ENCODE measurements at places on chromosomes 5 and 9. TPM values are rescaled to one million over a fixed set of nuclear protein-coding genes. Genes with fewer than 3 reads are reported as not detected.
A peak's percentile ranks its signal among the peaks of the same experiment; 100 is the strongest.

- DNase-seq, result no peak
Measured at GRCh38 chr5:55920784-55921183, 69.6 kb downstream of the IL31RA start.

GRCh38 chr5:9033524-9033923, 512.4 kb downstream of the SEMA5A start:
- no peak for DNase-seq

DNA sequence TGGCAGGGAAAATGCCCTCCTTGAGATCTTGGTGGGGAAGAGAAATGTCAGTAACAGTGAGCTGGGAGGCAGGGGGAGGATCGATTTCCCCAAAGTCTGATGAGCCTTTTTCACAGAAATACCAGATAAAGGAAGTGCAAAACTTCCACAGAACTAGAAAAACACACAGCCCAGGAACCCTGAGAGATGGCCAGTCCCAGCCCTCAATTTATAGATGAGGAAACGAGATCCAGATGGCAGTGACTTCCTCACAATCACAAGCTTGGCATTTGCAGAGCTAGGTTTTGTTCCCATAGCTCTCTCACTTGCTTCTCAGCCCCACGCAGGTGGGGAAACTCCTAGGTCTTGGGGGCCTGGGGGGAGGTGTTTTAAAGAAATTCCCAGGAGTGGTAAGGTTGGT, 3.8 kb upstream of the GGTA1 start:
- DNase-seq, result no peak

The ZNF474 gene
- total RNA-seq, result not detected

DNA sequence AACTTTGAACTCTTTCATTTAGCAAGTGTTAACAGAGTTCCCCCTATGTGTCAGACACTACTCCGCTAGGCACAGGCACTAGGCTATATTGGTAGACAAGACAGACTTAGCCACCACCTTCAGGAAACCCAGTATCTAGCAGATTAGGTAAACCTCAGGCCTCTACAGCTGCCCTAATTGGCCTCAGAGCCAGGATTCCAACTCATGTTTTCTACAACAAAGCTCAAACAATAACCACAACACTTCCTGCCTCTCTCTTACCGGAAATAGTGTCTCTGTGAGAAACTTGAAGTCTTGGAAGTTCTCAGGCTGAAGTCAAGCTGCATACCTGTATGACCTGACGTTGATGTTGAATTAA, 116.6 kb upstream of the SLC44A1 start:
- peak; percentile 79 for DNase-seq

DNA sequence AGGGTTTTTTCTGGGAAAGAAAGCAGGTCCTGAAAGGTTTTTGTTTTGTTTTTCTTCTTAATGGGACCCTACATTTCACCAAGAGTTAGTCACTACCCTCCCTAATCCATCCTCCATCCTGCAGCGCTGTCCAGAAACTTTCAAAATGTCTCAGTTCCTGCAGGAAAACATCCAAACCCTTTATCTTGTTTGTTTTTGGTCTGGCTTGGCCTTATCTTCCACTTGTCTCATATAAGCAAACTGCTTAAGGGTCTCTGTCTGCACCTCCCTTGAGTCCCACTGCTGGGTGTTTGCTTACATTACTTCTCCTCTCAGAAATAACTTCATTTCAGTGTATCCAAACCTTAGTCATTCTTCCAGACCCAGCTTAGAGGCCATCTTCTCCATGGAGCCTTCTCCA, 11.0 kb upstream of the TRAF1 start:
- no peak for DNase-seq

GRCh38 chr5:173637340-173637739, 20.9 kb upstream of the BOD1 start:
- DNase-seq, result no peak

DNA sequence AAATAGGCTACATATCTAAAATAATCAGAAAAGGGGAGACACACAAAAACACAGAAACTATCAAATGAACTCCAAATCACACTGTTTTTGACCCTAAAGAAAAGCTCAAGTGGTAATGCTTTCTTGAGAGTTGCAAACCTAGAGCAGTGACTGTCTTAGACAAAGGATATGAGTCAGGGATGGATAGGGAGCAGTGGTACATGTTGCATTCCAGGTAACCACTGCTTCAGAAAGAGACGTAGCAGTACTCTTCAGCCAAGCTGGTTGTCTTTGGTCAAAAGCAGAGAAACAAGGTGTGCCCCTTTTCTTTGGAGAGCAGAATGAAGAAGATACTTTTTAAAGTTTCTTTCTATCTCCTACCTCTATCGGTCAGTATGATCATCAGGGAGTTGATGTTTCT, 1003.6 kb downstream of the CDH9 start:
- no peak for DNase-seq

- no peak for DNase-seq
Measured at GRCh38 chr9:133485531-133486260, 6.8 kb upstream of the SLC2A6 start.

The AK3 gene
- 15.2 TPM for total RNA-seq

- DNase-seq, result no peak
Measured at GRCh38 chr5:34653708-34654107, 2.4 kb upstream of the RAI14 start.

The LPCAT1 gene
- total RNA-seq, result 29.1 TPM

DNA sequence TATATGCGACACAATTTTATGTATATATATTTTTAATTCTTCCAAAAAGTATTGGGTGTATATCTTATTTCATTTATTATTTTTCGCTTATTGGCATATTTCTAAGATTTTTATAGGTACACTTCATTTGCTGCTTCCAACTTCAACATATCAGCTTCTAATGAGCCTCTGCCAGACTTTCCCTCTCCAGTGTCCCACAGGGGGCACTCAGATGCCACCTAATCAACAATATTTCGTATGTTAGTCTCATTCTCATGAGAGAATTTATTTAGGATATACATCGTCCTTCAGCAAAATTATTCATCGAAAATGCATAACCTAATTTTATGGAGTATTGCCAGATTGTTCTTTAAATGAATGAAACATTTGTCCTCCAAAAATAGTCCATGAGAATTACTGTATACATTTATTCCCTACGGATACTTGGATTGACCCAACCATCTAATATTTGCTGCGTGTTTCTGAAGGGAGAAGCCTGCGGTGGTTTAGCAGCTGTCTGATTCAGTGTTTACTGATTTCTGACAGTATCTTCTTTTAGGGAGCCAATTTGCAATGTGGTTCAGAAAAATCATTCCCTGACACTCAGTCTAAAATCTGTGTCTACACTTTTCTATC, 100.6 kb upstream of the SELENOP start:
- peak; percentile 74 for DNase-seq

The DIAPH1 gene
- total RNA-seq, result 166 TPM

GRCh38 chr5:18003312-18003711, 369.1 kb downstream of the TAF11L14 start:
- DNase-seq, result no peak

- DNase-seq, result no peak
Measured at GRCh38 chr9:136140966-136141365, 22.3 kb upstream of the TMEM250 start.

- DNase-seq, result no peak
Measured at GRCh38 chr5:165309446-165309845, 1804.0 kb downstream of the MAT2B start.

- no peak for DNase-seq
Measured at GRCh38 chr5:97623441-97623840, 440.4 kb upstream of the RIOK2 start.

DNA sequence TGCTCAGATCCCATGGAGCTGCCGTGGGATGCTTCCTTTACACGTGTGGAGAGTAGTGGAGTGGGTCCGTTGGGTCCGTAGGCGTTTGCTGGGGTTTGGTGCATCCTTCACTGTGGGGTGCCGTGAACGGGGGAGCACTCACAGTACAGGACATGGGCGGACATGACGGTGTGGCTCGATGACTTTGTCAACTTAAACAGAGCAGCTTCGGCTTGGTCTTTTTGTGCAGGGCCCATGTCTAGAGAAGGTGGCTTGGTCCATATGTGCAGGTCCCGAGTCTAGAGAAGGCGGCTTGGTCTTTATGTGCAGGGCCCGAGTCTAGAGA, 26.4 kb upstream of the EXOC3 start:
- no peak for DNase-seq

GRCh38 chr9:131851414-131851813, 111.5 kb upstream of the RAPGEF1 start:
- no peak for DNase-seq

DNA sequence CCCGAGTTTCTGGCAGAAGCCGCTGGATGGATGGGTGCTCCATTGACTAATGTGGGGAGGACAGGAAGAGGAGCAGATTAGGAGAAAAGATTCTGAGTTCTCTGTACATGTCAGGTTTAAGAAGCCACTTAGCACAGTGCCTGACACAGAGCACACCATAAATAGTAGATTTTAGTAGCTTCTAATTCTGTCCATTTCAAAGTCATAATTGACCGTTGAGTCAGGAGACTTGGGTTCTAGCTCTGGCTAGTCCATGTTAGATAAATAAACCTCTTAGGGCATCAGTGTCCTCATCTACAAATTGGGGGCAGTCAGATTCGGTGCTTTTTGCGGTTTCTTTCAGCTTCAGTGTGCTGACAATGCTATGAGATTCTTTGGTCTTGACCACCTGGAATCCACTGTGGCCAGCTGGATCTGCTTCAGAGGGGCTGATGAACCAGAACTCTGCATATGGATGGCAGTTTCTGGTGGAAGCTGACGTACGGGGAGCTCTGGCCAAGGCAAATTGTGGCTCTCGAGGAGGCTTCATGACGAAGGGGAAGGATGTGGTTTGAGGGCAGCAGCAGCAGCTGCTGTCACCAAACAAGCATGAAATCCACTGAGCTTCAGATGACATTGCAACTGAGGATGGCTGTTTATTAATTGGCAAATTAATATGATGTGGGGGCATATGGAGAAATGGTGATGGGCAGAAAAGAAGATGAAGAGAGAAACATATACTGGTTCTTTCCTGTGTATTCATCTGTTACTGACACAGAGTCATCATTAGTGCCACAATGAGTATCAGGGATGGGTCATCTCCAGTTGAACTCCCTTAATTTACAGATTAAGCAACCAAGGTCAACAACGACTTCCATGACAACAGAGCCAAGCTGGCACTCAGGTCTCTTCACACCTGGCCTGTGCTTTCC, 134.4 kb downstream of the AOPEP start:
- peak; percentile 55 for DNase-seq

- DNase-seq, result no peak
Measured at GRCh38 chr5:104385906-104386305, 823.3 kb upstream of the NUDT12 start.

GRCh38 chr5:99169309-99169708, 240.5 kb upstream of the CHD1 start:
- DNase-seq, result no peak

DNA sequence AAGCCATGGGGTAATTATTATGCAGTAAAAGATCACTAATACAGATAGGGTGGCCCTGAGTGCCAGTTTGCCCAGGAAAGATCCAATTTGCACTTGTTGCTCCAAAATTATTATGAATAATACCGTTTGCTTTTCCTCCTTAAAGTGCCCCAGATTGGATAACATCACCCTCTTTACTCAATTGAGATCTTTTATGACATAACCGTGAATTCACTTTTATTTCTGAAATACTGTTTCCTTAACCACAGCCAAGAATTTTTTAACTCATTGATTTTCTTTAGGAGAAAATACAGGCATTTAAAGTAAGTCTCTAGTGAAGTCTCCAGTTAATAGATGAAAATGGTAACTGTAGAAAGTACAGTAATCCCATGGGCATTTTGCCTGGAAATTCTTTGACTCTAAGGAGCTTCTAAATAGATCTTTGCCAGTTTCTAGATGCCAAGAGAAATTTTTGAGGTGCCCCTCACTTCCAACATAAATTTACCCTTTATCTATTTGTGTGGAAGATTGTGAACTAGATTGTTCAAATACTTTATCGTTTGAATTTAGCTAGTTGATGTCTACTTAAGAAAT, 99.2 kb downstream of the UHRF2 start:
- DNase-seq, result no peak

DNA sequence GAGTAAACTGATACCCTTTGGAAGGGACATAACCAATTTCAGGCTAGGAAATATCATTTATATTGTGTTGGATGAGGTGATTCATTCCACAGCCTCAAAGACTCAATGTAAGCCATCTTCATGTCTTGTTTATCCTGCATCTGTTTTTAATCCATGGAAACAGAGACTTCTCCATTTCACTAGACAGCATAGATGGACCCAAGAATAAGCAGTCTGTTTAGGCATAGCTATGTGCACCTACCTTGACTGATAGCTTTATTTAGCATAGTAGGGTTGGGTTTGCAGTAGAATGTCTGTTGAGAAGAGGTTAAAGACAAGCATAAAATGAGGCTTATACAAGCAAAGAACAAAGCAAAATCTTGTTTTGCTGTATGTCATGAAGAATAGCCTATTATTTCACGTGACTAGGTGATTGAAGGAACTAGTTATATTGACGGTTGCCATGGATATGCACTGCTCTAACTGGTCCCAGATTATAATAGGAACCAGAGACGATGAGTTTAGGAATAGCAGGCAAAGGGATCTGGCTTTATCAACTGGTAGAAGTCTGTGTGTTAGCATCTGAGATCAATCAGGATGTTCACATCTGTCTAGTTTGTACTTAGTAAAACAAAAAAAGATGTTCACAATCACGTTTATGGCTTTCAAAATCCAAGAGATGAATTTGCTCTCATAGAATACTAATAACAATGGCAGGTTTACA, 154.8 kb upstream of the KLF9 start:
- DNase-seq, result no peak

DNA sequence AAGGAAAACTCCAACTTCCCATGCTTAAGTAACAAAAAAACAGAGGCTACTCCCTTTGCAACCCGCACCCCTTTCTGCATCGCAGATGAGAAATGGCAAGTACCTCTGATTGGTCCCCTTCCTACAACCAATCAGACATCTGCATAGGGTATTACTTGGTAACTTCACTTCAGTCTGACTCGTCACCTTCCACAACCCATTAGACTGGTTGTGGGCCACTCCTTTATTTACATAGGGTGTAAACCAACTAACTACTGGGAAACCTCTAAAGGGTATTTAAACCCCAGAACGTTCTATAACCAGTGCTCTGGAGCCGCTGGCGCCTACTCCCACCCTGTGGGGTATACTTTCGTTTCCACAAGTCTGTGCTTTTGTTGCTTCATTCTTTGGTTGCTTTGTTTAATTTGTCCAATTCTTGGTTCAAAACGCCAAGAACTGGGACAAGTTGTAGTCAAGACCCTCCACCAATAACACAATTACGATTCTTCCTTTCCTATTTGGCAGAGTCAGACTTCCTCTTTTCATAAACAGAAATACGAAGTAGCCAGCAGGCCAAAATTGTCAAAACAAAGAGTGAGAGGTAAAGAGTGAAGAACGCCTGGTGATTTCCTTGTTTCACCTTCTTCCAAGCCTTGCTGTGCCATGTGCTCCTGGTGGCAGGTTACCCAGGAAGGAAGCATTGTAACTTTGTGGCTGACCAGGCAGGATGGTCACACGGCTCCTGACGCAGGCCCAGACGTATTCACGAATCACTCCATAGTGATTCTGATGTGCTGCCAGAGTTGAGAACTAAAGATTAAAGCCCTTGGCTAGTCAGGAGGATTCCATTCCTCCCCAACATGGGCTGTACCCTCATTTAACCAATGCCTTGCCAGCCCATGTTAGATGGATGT, 477.4 kb downstream of the ARHGEF28 start:
- DNase-seq, result no peak

- no peak for DNase-seq
Measured at GRCh38 chr9:123609844-123610243, 253.8 kb downstream of the CRB2 start.

Data from CD8-positive, alpha-beta T cell (primary cell).